RPMI7951 (cell line): ENCODE measurements at places on chromosomes 5 and 9. TPM values are rescaled to one million over a fixed set of nuclear protein-coding genes. Genes with fewer than 3 reads are reported as not detected.

Gene FABP6
- total RNA-seq: 3.6 and 6.4 TPM in 2 replicates

Gene LHX3
- total RNA-seq: not detected in 2 replicates

Gene UNC5A
- total RNA-seq: 0.10 TPM in 1 of 2 replicates, not detected in the other

Gene ANKDD1B
- total RNA-seq: not detected in 2 replicates

Gene HK3
- not detected in 2 replicates for total RNA-seq

Gene AGXT2
- total RNA-seq: not detected in 2 replicates

Gene STKLD1
- 1.5 and 1.7 TPM in 2 replicates for total RNA-seq

Gene EPB41L4A
- total RNA-seq: under 0.01 and 0.12 TPM in 2 replicates

Gene ARPC5L
- total RNA-seq: 21.0 and 33.8 TPM in 2 replicates

Gene MEIKIN
- not detected in 2 replicates for total RNA-seq

Gene PCDHGB2
- 4.6 and 6.0 TPM in 2 replicates for total RNA-seq

Gene FAM221B
- total RNA-seq: not detected in 2 replicates

Gene GPBP1
- total RNA-seq: 45.8 and 53.3 TPM in 2 replicates

Gene NIPAL4
- total RNA-seq: 0.10 and 0.48 TPM in 2 replicates

Gene C9
- total RNA-seq: not detected in 2 replicates

Gene NMUR2
- not detected in 2 replicates for total RNA-seq

Gene MYOZ3
- total RNA-seq: 0.78 TPM in 1 of 2 replicates, not detected in the other

Gene KIAA0825
- total RNA-seq: 1.5 and 2.3 TPM in 2 replicates

Gene RUFY1
- 21.0 and 24.5 TPM in 2 replicates for total RNA-seq

Gene WHRN
- total RNA-seq: 1.4 and 1.7 TPM in 2 replicates

Gene FREM1
- total RNA-seq: 0.60 and 0.88 TPM in 2 replicates

Gene MEGF9
- total RNA-seq: 10.5 and 11.1 TPM in 2 replicates

Gene AK8
- not detected in 2 replicates for total RNA-seq

Gene TNFSF8
- not detected in 2 replicates for total RNA-seq

Gene SLC36A2
- total RNA-seq: not detected in 2 replicates

Gene PTPN3
- 1.6 TPM in 2 replicates for total RNA-seq

Gene TMEM161B
- 9.4 and 13.6 TPM in 2 replicates for total RNA-seq

Gene KIF12
- 0.36 TPM in 1 of 2 replicates, not detected in the other for total RNA-seq

Gene ECSCR
- 0.29 and 0.60 TPM in 2 replicates for total RNA-seq

Gene SIT1
- not detected in 2 replicates for total RNA-seq

Gene TERT
- not detected in 2 replicates for total RNA-seq
